ENCODE measurements at places on chromosomes 16 and 17. TPM values are rescaled to one million over a fixed set of nuclear protein-coding genes. Genes with fewer than 3 reads are reported as not detected.
A peak's percentile ranks its signal among the peaks of the same experiment; 100 is the strongest.

GRCh38 chr16:10181196-10182162, 749 bp downstream of the GRIN2A start:
- H3K27ac ChIP-seq, result no peak overlapping the region
- H3K4me3 ChIP-seq, result no peak overlapping the region
- H3K36me3 ChIP-seq, result no peaks in the 10 kb centered on the region
- peak; percentile 70 for DNase-seq
- peaks cover 4% of the 10 kb centered on the region for H3K27me3 ChIP-seq

SLC2A4 gene
- 1.9 TPM for polyA plus RNA-seq

GRCh38 chr17:44001461-44001920, 2.9 kb upstream of the NAGS start:
- H3K36me3 ChIP-seq, result no peaks in the 10 kb centered on the region
- peak overlapping the region; percentile 94 for H3K27ac ChIP-seq
- H3K4me1 ChIP-seq, result peaks cover 20% of the 10 kb centered on the region
- H3K27me3 ChIP-seq, result no peaks in the 10 kb centered on the region
- peak; percentile 70 for DNase-seq
- no peak overlapping the region for H3K4me3 ChIP-seq

GRCh38 chr16:15857724-15858560, 1.1 kb upstream of the MYH11 start:
- peaks cover 6% of the 10 kb centered on the region for H3K4me1 ChIP-seq
- H3K27ac ChIP-seq, result no peak overlapping the region
- H3K4me3 ChIP-seq, result no peak overlapping the region
- H3K27me3 ChIP-seq, result peaks cover 4% of the 10 kb centered on the region
- DNase-seq, result no peak

DNA sequence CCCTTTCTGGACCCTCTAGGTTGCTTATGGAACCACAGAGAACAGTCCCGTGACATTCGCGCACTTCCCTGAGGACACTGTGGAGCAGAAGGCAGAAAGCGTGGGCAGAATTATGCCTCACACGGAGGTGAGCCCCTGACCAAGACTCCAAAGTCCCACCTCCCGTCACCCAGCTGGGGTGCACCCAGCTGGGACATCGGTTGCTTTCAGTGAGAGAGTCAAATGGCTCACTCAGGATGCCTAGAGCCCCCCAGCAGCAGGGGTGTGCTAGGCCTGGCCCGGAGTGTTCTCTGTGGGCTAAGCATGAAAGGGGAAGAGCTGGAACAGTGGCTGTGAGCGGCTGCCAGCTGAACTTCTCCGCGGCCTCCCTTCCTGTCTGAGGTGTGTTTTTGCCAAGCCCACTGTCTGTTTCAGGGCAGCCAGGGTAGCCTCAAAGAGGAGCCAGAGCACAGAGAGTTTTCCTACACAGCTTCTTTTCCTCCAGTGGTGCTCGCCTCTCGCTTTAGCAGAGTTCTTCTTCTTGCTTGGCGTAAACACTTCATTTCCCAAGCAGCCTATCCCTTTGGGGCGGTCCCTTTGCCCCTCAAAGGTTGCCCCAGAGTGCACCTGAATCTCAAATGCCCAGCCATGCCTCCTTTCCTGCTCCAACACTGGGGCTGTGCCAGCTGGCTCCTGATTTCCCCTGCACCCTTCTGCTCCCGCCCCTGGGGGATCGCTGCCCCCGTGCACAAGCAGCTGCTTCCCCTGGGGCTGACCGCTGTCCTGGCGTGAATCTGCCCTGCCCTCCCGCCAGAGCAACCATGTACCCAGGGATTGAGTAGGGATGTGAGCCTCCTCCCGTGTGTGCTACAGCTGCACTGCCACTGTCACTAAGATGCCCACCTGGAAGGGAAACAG, 2.6 kb upstream of the CHAD start:
- H3K27me3 ChIP-seq, result no peaks in the 10 kb centered on the region
- H3K27ac ChIP-seq, result peak overlapping the region; percentile 35
- no peak overlapping the region for H3K4me3 ChIP-seq
- no peak for DNase-seq

DNA sequence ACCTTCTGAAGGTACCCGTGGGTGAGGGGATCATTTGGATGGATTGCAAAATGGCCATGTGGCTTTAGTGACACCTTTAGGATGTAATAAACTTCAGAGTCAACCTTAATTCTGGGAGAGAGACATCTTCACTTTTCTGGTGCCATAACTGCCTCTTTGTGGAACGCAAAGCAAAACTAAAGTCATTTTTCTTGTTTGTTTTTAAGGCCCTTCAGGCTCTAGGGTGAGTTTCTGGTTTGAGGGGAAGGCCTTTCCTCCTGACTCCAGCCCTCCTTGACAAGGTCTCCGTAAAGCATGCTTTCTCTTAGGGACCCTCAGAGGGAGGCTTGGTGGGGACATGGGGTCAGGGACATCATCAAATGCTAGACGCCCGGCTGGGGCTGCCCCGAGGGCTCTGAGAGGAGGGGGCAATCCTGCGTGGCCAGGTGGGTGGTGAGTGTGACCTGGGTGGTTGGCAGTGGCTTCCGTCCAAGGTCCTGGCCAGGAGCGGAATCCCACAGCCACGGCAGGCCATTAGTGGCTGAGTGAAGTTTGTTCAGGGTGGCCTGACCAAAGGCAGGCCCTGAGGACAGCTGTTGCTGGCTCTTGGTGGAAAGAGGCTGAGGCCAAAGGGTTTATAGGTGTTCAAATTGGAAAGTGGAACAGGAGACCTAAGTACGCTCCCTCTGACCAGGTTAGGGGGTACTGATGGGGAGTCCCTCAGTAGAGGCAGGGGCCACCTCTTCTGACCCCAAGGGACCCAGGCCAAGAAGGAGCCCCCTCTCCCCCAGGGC, 112.2 kb downstream of the METRNL start:
- H3K4me3 ChIP-seq, result no peak overlapping the region
- H3K27ac ChIP-seq, result no peak overlapping the region
- no peak for DNase-seq
- H3K36me3 ChIP-seq, result no peaks in the 10 kb centered on the region
- no peaks in the 10 kb centered on the region for H3K27me3 ChIP-seq
- no peaks in the 10 kb centered on the region for H3K4me1 ChIP-seq

HS3ST6 gene
- not detected for polyA plus RNA-seq

DNA sequence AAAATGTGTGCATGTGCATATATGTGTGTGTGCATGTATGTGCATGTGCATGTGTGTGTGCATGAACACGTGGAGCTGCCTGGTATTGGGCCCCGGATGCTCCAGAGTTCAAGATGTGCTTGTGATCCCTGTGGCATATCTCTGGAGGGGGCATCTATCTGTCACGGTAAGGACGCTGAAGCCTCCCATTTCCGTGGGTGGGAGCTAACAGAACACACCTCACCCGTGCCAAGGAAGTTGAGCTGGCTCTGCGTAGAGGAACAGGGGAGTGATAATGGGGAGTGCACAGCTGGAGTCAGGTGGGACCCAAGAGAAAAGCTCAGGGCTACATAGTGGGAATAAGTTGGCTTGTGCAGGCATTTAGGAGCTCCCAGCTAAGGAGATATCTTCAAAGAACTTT, 12.7 kb downstream of the ELMO3 start:
- no peaks in the 10 kb centered on the region for H3K27me3 ChIP-seq
- no peak overlapping the region for H3K4me3 ChIP-seq
- no peak overlapping the region for H3K27ac ChIP-seq

KRT12 gene
- not detected for polyA plus RNA-seq

GRCh38 chr17:45905814-45906213, 11.5 kb downstream of the MAPT start:
- peaks cover 16% of the 10 kb centered on the region for H3K4me1 ChIP-seq
- no peak for DNase-seq
- no peak overlapping the region for H3K4me3 ChIP-seq
- no peaks in the 10 kb centered on the region for H3K27me3 ChIP-seq
- peaks cover 16% of the 10 kb centered on the region for H3K36me3 ChIP-seq

- no peaks in the 10 kb centered on the region for H3K36me3 ChIP-seq
- no peaks in the 10 kb centered on the region for H3K4me1 ChIP-seq
Measured at GRCh38 chr16:82509691-82510430, 116.9 kb upstream of the CDH13 start.

DNA sequence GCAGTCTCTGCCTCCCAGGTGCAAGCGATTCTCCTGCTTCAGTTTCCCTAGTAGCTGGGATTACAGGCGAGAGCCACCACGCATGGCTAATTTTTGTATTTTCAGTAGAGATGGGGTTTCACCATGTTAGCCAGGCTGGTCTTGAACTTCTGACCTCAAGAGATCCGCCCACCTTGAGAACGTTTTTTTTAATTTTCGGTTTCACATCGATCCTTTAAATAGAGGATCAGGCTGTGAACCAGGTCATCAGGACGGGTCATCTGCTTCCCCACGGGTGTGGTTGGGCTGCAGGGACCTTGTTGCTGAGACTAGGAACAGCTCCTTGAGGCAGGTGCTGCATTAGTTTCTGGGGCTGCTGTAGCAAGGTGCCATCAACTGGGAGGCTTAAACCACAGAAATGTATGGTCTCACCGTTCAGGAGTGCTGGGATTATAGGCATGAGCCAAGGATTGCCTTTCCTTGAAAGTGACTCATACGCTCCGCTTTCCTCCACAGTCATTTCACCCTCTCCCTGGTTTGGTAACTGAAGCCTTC, 7.9 kb upstream of the NAGPA start:
- no peaks in the 10 kb centered on the region for H3K4me1 ChIP-seq
- H3K27me3 ChIP-seq, result no peaks in the 10 kb centered on the region
- H3K36me3 ChIP-seq, result no peaks in the 10 kb centered on the region
- H3K4me3 ChIP-seq, result no peak overlapping the region
- DNase-seq, result no peak
- no peak overlapping the region for H3K27ac ChIP-seq

DNA sequence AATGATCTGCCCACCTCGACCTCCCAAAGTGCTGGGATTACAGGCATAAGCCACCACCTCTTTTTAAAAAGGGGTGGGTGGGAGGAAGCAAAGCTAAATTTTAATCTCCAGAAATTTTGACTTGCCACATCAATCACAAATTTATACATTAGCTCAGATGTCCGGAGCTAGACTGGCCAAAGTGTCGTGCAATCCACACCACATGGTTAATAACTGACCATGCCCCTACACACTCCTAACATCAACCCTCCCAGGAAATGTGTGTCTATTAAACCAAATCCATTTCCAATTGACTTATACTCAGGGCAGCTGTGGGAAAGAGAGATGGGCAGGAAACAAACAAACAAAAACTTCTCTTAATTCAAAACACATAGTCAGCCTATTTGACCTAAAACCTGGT, 29.9 kb downstream of the SMURF2 start:
- H3K4me3 ChIP-seq, result no peak overlapping the region
- DNase-seq, result no peak
- no peaks in the 10 kb centered on the region for H3K4me1 ChIP-seq
- H3K36me3 ChIP-seq, result no peaks in the 10 kb centered on the region

DNA sequence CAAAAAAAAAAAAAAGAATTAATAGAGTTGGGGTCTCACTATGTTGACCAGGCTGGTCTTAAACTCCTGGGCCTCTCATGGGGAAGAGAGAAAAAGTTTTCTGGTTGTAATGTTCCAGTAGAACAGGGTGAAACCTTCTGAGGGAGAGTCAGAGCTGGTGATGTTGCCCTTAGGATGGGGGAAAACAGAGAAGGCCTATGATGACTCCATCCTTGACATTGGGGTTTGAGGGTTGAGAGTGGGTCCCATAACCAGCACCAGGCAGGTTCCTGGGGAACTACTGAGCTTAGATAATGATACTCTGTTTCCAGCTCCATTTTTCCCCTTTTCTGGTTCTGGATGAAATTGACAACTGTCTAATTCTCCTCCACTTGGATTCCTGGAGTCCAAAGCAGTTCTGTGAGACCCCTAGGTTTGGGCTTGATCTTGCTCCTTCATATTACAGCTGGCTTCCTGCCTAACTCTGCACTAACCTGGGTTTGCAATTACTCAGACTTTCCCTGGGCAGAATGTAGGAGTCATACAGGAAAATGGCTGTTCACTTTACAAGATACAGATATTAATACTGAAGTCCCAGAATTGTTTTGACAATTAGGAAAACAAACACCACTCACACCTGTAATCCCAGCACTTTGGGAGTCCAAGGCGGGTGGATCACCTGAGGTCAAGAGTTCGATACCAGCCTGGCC, 62.8 kb upstream of the B4GALNT2 start:
- H3K36me3 ChIP-seq, result no peaks in the 10 kb centered on the region
- no peaks in the 10 kb centered on the region for H3K4me1 ChIP-seq
- no peak for DNase-seq
- no peak overlapping the region for H3K4me3 ChIP-seq
- no peaks in the 10 kb centered on the region for H3K27me3 ChIP-seq

GRCh38 chr16:997440-998051, 16.0 kb downstream of the SOX8 start:
- H3K27me3 ChIP-seq, result peaks cover 2% of the 10 kb centered on the region
- no peaks in the 10 kb centered on the region for H3K36me3 ChIP-seq
- H3K27ac ChIP-seq, result no peak overlapping the region
- DNase-seq, result no peak
- no peak overlapping the region for H3K4me3 ChIP-seq

TP53TG3F gene
- not detected for polyA plus RNA-seq

DNA sequence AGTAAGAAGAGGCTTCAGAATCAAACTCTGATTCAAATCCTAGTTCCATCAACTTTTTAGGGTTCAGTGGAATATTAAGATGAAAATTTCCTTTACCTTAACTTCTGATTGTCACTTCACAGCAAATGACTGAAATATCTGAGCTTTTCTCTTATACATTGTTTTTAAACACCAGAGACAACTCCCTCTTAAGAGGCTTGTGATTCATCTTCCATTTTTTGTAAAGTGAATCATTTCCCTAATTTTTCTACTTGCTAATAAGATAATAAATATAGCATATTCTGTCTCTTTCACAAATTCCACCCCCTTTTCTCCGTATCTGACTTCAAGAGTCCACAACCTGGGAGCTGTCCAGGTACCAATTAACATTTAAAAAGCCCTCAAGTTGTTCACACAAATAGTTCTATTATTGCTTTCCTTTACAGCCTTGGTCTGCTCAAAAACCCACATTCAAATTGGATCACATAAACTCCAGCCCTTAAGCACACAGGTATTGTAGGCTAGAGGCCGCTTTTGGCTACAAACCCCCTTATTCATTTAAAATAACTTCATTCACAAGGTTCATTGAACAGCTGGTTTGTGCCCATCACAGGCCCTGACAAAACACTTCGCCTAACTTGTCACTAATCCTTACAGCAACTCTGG, 14.1 kb upstream of the UTP6 start:
- no peaks in the 10 kb centered on the region for H3K27me3 ChIP-seq
- peaks cover 3% of the 10 kb centered on the region for H3K4me1 ChIP-seq
- no peaks in the 10 kb centered on the region for H3K36me3 ChIP-seq
- no peak for DNase-seq
- H3K27ac ChIP-seq, result no peak overlapping the region

- DNase-seq, result no peak
- H3K4me3 ChIP-seq, result no peak overlapping the region
- no peaks in the 10 kb centered on the region for H3K36me3 ChIP-seq
- no peak overlapping the region for H3K27ac ChIP-seq
Measured at GRCh38 chr16:73040136-73040535, 7.8 kb downstream of the ZFHX3 start.

GRCh38 chr16:9457215-9457614, 365.8 kb downstream of the HAPSTR1 start:
- H3K27ac ChIP-seq, result no peak overlapping the region
- H3K4me1 ChIP-seq, result no peaks in the 10 kb centered on the region
- DNase-seq, result no peak
- no peak overlapping the region for H3K4me3 ChIP-seq

Measured in liver (tissue), 10 donors.